ENCODE measurements at places on chromosomes 5 and 9. TPM values are rescaled to one million over a fixed set of nuclear protein-coding genes. Genes with fewer than 3 reads are reported as not detected.

Gene FAM221B
- not detected for total RNA-seq

Gene TMEM171
- 0.62 TPM for total RNA-seq

Gene ZNF474
- 0.11 TPM for total RNA-seq

Gene ANKRD18A
- total RNA-seq: not detected

Gene LCN15
- total RNA-seq: not detected

Gene ACTBL2
- 0.11 TPM for total RNA-seq

Gene CCL28
- total RNA-seq: 1.5 TPM

Gene REEP5
- total RNA-seq: 39.6 TPM

Gene STKLD1
- 1.1 TPM for total RNA-seq

Gene FAM200C
- 6.0 TPM for total RNA-seq

Gene DNM1
- 20.7 TPM for total RNA-seq

Gene FYB1
- 0.12 TPM for total RNA-seq

Gene SOX30
- not detected for total RNA-seq

Gene CD274
- total RNA-seq: 10.5 TPM

Gene PLAC8L1
- not detected for total RNA-seq

Gene F12
- total RNA-seq: 0.50 TPM

Gene TOR2A
- total RNA-seq: 2.7 TPM

Gene CDC20B
- 0.22 TPM for total RNA-seq

Gene SLC6A3
- total RNA-seq: not detected

Gene SLC34A3
- total RNA-seq: not detected

Gene MEIKIN
- not detected for total RNA-seq

Gene PTPA
- 129 TPM for total RNA-seq

Gene MYORG
- 1.2 TPM for total RNA-seq

Gene LCP2
- 0.25 TPM for total RNA-seq

Gene PTGER4
- 2.9 TPM for total RNA-seq

All from uterine smooth muscle cell (primary cell).